ENCODE measurements at places on chromosomes 3 and 15.
A peak's percentile ranks its signal among the peaks of the same experiment; 100 is the strongest.

GRCh38 chr3:37375184-37376127 lies 201.1 kb upstream of the LRRFIP2 start:
- no peak for DNase-seq

DNA sequence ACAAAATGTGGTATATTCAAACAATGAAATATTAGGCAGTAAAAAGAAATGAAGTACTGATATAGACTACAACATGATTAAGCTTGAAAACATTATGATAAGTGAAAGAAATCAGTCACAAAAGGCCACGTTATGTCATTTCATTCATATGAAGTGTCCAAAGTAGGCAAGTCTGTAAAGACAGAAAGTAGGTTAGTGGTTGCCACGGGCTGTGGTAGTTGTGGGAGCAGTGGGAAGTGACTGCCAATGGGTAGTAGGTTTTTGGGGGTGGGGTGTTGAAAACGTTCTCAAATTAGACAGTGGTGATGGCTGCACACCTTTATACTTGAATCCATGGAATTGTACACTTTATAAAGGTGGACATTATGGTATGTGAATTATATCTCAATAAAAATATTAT lies 12.1 kb downstream of the GALNT15 start:
- DNase-seq, result no peak

GRCh38 chr3:111943533-111943932 lies 35.3 kb upstream of the ABHD10 start:
- DNase-seq, result peak; percentile 75

DNA sequence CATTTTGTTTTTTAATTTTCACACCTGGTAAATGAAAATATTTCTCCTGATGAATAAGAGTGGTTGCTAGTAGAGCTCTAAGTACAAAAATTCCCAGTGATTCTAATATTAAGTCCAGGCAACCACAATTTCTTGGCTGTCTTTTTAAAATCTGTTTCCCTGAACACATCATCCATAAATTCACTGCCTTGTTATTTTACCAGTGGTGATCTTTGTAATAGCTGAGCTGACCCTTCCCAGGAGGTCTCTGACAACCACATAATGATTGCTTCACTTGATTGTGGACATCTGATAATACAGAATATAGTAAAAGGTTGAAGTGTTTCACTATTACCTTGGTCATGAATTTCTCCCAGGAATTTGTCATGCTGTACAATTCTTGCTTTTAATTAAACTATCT lies 13.9 kb upstream of the TOP2B start:
- no peak for DNase-seq

DNA sequence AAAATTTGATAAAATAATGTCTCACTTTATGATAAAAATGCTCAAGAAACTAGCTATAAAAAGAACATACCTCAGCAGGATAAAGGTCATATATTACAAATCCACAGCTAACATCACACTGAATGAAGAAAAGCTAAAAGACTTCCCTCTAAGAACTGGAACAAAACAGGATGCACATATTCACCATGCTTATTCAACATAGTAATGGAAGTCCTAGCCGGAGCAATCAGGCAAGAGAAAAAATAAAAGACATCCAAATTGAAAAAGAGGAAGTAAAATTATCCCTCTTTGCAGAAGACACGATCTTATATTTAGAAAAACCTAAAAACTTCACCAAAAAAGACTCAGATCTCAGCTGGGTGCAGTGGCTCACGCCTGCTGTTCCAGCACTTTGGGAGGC lies 34.0 kb downstream of the SENP7 start:
- DNase-seq, result no peak

DNA sequence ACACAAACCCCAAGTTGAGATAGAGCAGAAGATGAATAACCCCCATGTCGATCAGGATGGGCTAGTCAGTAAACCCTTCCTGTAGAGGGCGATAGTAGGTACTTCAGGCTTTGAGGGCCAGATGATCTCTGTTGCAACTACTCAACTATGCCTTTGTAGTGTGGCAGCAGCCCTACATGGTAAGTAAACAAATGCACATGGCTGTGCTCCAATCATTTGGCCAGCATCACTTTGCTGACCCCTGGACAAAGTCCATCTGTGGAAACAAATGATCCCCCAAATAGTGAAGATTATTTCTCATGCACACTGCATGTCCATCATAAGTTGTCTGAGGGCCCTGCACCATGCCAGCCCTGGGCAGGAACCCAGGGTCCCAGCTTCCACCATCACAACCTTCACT lies 402.2 kb upstream of the PROK2 start:
- DNase-seq, result no peak

DNA sequence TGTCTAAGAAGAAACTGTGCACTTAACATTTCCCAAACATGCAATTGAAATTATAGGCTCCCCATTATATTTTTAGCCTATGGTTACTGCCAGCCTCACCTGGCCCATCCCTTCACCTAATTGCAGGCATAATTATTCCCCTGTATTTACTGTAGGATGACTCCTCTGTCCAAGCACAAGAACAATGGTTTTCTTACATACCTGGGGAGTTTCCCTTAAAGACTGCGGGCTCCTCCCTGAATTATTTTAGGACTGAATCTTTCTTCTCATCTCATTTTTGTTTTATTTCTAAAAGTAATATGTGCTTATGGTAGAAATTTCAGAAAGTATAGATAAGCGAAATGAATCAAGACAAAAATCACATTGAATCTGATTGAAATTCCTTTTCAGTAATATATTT lies 11.4 kb downstream of the TM4SF1 start:
- DNase-seq, result no peak

DNA sequence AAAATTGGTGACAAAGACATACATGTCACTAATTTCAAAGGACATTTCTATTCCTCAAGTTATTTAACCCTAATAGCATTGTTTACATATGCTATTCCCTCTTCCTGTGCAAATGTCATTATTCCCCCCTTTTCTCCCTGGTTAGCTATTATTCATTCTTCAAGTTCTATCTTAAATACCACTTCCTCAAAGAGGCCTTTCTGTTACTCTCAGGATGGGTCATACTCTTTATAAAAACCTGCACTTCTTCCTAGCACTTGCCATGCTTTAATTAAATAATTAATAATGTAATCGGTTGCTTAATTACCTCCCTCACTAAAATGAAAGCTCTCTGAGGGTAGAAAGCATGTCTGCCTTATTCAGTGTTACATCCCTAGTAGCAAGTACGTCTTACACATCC lies 88.5 kb downstream of the XRN1 start:
- DNase-seq, result no peak

GRCh38 chr3:117751651-117752050 lies 1042.1 kb downstream of the TUSC7 start:
- DNase-seq, result no peak

DNA sequence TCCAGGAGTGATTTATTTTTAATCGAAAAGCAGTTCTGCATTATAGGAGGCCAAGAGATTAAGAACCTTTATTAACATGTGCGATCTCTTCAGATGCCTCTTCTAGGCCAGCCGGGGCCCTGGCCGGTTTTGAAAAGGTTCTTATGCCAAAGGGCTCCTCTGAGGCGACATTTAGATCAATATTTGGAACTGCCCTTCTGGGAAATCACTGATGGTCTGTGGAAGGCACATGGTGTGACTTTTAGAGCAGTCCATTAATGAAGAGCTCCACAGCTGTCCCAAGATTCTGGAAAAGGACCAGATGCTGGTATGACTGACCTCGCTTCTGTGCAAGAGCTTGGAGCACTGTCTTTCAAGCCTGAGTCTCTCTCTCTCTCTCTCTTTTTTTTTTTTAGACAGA lies 19.7 kb downstream of the MGLL start:
- DNase-seq, result no peak

GRCh38 chr3:11384074-11384473 lies 111.9 kb downstream of the ATG7 start:
- DNase-seq, result no peak

- DNase-seq, result peak; percentile 53
Measured at GRCh38 chr15:64667736-64668161, 107.6 kb downstream of the RBPMS2 start.

DNA sequence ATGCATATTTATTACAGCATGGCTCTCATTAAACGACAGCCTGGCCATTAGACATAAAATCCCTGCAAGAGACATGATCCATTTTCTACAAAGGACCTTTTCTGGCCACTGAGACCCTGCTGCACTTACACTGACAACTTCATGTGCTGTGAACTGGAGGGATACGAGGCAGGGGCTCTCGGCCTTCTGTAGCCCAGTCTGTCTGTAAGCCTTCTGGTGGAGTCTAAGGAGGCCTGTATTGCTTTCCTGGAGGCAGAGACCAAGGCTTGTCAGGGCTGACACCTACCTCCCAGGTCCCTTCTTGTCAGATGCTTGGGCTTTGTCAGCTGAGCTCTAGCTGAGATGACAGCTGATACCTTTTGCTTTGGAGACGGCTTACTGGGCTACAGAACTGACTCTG lies 776.9 kb upstream of the ARPP21 start:
- no peak for DNase-seq

GRCh38 chr3:122942937-122943827 lies 84.4 kb downstream of the SEMA5B start:
- DNase-seq, result peak; percentile 75

- no peak for DNase-seq
Measured at GRCh38 chr15:37094915-37095711, 5.2 kb downstream of the MEIS2 start.

DNA sequence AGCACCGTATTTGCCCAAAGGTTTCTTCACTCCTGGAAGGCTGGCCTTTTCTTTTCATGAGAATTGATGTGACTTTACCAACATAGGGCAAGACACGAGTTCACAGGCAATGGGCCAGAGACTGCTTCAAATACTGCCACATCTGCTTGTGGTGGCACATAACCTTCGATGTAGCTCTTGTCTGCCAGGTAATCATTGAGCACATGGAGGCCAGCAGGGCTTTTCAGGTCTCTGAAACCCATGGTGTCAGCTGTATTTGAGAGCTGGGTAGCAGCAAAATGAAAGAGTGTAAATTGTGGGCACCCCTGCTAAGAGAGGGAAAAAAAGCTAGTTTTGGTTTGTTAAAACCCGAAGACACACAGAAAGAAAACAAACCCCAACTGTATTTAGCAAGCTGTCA lies 200.7 kb downstream of the NAALADL2 start:
- DNase-seq, result no peak

GRCh38 chr3:45079715-45080114 lies 53.6 kb downstream of the CLEC3B start:
- no peak for DNase-seq

DNA sequence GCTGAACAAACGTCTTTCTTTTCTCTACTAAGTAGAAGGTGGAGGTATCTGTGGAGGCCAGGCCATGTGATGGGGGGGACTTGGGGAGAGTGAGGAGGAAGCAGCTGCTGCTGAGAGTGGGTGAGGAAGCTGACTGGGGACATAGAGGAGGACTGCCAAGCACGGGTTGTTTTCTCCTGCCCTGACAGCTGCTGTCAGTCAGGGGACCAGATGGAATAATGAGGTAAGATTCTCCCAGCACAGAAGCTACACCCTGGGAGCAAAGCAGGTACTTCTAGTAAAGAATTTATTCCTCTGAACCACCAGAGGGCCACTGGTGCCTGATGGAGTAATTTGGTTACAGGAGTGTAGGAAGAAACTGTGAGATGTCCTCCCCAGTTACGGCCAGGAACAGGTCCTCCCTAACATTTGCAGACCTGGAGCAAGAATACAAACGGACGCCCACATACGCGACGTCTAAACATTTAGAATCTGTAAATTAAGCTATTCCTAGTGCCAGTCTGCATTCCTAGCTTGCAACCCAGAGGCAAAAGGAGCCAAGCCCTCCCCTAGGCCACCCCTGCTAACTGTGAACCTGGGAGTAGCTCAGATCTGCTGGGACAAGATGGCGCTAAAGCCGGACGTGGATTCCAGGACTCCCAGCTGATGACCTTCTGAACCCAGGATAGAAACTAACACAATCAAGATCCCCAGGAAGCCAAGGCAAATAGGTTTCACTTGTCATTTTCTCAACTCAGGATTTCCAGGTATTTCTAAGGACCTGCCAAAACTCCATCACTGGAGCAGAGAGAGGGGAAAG lies 14.8 kb downstream of the CRYGS start:
- no peak for DNase-seq
